Caki2 (cell line): ENCODE measurements at places on chromosomes 3 and 15.

- DNase-seq, result no peak
These were observed 233.4 kb downstream of the LSAMP start for GRCh38 chr3:116211901-116212300.

GRCh38 chr3:36751326-36751725 is 13.0 kb downstream of the DCLK3 start:
- DNase-seq, result no peak

- DNase-seq, result peak; percentile 11
These were observed 932 bp downstream of the ARL8B start for GRCh38 chr3:5122741-5123706.

DNA sequence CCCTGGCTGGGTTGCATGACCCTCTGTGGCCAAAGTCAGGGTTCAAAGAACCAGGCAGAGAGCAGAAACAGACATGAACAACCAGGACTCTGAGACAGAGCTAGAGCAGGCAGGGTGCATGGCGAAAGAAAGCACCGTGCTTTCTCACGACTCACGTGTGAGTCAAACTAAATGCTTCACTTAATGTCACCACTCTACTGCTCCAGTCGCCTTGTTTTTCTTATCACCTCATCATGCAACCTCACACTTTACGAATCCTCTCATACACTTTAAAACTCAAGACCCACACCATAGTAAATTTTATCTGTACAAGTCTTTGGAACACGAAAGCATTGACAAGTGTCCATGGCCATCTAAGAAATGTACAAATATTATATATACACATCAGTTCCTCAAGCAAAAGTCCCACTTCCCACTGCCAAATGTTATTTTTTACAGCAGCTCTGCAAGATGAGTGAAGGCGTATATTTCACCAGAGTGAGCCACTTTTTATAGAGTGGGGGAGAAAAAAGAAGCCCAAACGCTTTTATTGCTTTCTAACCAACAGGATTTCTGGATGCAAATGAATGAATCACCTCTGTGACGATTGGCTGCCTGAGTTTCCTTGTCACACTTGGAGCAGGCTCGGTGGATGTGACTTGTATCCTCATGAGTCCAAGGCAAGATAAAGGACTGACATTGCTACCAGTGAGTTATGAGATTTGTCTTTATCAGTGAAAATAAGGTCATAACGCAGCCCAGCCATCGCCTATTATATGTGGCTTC is 16.0 kb upstream of the MEGF11 start:
- DNase-seq, result peak; percentile 87

- no peak for DNase-seq
These were observed 59.5 kb upstream of the MCF2L2 start for GRCh38 chr3:183487896-183488295.

DNA sequence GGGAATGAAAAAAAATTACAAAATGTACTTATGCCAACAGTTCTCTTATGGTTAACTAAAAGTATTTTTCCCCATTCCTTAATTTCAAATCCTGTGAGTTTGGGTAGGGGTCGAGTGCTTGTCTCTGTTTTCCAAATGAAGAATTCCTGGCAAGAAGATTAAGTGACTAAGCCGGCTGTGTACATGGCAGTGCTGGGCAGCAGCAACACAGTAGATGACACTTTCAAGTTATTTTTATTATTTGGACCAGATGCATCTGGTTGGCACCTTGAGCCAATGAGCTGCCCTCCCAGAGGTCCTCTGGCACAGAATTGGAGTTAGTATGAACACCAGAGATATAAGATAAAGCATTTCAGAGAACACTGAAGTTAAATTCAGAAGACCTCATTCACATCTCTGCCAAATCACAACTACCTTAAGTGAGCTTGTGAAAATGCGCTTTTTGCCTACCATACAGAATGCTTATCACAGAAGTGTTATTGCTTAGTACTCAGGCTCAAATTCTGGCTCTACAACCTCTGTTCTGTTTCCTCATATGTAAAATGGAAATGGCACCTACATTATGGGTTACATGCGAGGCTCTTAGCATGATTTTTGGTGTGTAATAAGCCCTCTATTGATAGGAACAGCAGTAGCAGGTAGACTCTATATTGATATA is 256.9 kb downstream of the UBE2E2 start:
- DNase-seq, result no peak

GRCh38 chr3:73658227-73658626 is 33.5 kb upstream of the PDZRN3 start:
- DNase-seq, result no peak

- no peak for DNase-seq
These were observed 68.2 kb upstream of the TJP1 start for GRCh38 chr15:29890336-29891095.

DNA sequence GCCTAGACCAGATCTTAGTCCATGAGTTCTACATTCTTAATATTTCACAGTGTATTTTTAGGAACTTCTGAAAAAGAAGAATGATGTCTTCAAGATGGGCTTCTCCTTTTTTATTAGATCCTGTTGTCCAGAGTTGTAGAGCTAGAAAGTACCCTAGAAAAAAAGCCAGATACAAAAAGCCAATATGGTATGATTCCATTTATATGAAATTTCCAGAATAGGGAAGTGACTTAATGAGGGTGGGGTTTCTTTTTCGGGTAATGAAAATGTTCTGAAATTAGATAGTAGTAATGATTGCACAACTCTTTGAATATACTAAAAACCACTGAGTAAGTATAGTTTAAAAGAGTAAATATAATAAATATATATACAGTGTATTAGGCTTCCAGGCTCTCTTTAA is 116.9 kb downstream of the NFKBIZ start:
- DNase-seq, result no peak

DNA sequence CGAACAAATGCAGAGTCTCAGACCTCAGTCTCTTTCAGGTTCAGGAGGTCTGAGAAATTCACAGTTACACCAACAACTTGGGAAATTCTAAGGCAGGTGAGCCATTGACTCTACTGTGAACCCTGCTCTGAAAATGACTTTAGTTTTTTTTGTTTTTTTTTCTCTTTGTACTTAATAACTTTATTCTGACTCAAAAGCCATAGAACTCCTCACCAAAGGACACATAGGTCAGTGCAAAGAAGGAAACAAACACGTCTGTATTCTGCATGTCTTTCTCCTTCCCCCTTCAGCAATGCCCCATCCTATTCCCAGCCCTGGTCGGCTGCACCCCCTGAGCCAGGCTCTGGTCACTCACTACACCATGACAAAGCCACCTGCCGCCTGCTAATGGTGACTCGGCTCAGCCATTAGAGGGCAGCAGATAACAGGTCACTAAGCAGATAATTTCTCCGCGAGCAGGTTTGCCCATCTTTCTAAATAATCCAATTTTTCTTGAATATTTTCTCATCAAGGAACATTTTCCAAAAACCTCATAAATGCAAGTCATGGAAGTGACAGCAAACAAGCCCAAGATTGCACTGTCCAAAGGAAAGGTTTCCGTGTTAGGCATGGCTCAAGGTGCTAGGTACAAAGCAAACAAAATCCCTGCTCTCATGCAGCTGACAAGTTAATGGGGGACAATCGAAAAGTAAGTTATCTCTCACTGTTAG is 37.7 kb downstream of the TM4SF4 start:
- peak; percentile 69 for DNase-seq

- DNase-seq, result no peak
These were observed 15.7 kb downstream of the KCNAB1 start for GRCh38 chr3:156135921-156136638.

DNA sequence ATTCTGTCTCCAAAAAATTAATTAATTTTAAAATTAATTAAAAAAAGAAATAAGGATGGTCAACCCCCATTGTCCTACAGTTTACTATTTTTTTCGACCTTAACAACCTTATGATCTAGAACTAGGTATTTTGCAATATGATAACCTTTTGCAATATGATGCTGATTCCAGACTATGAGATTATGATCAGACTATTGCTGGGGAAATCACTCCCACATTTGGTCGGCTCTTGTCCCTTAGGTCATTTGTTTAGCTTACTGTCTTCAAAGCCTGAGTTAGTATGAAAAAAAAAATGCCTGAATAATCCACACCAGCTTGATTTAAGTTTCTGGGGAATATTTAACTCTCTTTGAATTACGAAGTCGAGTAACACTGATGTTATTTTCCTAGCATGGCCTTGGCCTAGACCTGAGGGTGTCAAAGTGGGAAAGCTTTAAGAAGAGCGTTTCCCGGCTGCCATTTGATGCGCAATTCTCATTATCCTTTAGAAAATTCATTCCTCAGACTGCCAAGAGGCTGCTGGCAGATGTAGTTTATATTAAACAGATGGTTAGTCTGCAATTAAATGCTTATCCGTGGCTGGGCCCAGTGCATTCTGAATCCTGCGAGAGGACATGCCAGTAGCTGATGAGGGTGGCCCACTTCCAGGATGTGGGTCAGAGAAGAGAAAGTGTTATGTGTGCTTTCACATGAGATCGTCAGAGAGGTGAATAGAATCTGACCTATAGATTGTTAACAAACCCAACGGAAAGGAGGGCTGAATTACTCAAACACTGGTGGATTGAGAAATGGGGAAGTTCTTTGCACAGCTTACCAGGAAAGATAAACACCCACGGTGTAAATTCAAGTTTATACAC is 496.0 kb upstream of the THBS1 start:
- DNase-seq, result no peak

DNA sequence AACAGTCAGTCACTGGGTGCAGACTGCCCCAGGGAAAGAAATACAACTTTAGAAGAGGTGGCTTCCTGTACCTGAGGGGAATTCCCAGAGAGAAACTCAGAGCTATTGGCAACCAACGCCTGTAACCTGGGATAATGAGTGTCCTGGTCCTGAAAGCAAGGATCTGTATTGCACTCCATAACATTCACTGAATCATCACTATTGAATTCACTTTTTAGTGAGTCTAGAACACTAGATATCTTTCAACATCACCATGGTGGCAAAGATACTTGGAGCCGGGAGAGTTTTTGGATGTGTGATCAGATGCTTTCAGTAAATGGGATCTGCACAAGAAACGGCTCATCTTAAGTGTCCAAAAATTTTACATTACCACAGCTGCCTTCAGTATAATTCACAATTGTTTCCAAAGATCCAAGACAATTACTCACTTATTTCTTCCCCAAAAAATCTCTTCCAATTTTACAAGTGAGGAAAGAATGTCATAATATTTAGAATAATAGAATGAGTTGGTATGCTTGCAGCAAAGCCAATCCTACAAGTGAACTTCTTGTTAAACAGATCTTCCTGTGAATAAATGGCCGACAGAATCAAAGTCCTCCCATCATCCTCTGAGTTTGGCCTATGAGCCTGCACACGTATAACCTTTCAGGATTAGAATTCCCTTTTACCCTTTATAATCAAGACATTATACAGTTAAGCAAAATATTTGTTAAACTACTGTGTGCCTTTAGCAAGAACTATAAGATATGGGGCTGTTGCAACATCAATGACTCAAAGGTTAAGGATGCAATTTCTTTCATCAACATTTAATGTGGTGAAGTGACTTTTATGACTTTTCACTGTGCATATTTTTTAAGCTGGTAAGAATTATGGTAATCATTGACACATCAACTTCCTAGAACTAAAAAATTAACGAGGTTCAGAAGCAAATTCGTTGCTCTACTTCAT is 243.3 kb upstream of the COL8A1 start:
- DNase-seq, result peak; percentile 1

DNA sequence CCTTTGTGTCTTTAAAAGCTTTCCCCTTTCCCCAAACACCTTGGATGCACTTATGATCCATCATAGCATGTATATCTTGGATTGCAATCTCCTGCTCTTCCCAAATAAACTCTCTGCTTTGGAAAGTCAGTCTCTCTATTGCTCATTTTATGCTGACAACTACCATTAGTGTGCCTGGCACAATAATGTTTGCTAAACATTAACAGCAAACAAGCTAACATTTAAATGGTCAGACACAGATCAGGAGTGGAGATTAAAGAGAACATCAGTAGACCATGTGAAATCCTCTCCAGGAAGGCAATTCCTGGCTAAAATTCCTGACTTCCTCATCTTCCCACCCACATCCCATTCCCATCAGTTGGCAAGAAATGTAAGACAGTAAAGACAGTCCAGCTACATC is 44.3 kb upstream of the EIF1B start:
- no peak for DNase-seq

GRCh38 chr15:66720206-66721010 is 18.4 kb downstream of the SMAD6 start:
- DNase-seq, result peak; percentile 65

GRCh38 chr3:87361956-87362355 is 85.6 kb upstream of the POU1F1 start:
- DNase-seq, result no peak

DNA sequence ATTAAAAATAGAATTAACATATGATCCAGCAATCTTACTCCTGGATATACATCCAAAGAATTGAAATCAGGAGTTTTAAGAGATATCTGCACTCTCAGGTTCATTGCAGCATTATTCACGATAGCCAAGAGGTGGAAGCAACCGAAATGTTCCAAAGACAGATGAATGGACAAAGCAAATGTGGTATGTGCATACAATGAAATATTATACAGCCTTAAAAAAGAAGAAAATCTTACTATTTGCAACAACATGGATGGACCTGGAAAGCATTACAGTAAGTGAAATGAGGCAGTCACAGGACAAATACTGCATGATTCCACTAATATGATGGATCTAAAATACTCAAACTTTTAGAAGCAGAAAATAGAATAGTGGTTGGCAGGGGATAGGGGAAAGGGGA is 9.3 kb upstream of the TMEM158 start:
- DNase-seq, result no peak

GRCh38 chr3:50212502-50212901 is 7.4 kb downstream of the SLC38A3 start:
- DNase-seq, result no peak

- peak; percentile 4 for DNase-seq
These were observed 5.1 kb downstream of the LSAMP start for GRCh38 chr3:116440196-116440595.

DNA sequence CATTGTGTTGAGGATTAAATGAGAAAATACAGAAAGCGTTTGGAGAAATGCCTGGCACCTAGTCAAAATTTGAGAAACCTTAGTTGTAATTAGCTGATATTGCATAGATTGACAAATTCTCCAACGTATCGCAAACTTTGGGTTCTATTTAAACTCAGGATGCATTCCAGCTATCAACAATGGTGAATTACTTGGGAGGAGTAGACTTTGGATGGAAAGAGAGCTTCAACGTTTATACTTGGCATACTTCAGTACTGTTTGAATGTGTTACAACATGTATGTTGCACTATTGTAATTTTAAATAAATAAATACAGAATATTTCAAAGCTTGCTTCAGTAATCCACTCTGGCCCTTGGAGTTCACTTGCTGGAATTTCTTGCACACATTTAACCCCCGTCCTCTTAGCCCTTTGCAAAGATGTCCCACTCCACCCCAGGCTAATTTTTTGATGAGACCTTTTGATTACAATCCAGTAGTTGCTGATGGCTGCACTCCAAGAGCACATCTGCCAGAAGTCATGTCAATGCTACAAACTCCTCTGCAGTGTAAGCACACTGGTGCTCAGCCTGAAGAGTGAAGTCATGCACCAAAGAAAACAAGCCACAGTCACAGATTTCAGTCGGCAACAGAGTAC is 4.7 kb upstream of the DIS3L start:
- no peak for DNase-seq
